ENCODE measurements at places on chromosomes 7 and 10.

GRCh38 chr7:95649546-95649945 lies 53.2 kb upstream of the PDK4 start:
- no peak for DNase-seq

- no peak for DNase-seq
These were observed 16.7 kb upstream of the AZGP1 start for GRCh38 chr7:99992330-99993038.

DNA sequence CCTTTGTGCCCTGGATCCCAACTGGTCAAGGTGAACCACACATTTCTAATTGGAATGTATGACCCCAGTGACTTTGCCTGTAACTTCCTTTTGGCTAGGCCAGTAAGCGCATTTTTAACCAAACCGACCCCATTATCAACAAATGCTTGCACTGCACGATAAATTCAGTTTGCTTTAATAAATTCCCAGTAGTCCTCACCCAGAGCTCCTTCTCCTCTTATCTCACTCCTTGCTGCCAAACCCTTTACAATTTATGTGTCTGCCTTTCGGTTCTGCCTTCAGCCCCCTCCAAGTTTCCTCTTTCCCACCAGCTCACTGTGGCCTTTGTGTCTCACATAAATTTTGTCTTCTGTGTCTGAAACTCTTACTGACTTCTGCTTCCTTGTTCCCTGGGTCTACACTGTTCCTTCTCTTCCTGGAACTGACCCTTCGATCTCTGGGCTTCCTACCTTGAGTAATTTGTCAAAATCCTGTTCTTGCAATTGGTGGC lies 59.0 kb downstream of the TBXAS1 start:
- no peak for DNase-seq

- DNase-seq: no peak
These were observed 7.4 kb downstream of the PRLHR start for GRCh38 chr10:118587881-118588651.

GRCh38 chr10:60288256-60288655 lies 101.4 kb downstream of the ANK3 start:
- no peak for DNase-seq

DNA sequence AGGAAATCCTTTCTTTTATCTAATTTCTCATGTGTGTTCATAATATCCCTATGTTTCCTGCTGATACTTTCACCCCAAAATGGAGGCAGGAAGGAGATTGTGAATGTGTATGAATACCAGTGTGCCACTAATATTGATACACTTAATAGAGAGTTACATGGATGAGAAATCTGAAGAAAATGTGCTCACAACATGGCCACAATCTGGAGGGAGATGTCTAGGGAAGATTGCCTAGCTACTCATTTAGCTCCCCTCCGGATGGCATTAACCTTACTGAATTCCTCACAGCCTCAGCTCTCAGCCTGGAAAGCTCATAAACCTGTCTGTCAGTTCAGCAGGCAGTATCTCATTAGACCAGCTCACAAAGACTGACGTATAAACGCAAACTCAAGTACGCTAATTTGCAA lies 23.4 kb upstream of the DMTF1 start:
- DNase-seq: no peak

- DNase-seq: no peak
These were observed 448.5 kb upstream of the MKI67 start for GRCh38 chr10:128574581-128575210.

DNA sequence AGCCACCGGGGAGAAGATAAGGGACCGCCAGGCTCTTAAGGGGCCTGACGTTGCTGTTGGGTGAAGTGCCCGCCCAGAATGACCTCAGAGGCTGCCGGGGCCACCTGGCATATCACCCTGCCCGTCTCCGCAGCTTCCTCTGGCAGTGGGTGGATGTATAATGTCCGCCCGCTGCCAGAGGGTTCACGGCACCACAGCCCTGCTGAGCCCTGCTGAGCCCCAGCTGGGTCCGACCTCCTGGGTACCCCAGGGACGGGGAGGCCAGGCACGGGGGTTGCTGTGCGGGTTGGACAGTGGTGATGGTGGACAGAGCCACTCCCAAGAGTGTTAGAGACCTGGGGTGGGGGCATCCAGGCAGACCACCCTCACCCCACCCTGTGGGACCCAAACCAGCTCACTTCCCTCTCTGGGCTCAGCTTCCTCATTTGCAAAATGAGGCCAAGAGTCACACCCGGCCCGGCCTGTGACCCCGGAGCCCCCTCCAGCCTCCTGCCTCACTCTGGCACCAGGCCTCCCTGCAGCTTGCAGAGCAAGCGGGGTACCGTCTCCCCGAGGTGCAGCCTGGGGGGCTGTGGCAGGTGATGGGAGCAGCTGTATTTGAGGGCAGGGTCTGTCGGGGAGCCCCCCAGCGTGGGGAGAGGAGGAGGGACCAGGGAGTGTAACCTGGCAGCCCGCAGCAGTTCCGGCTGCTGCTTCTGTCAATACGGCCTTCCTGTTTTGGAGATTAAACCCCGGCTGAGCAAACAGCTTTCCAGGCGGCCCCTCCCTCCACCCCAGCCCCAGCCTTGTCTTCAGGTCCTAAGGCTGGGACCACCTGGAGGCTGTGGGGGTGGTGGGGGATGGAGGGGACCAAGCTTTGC lies 8.4 kb upstream of the LFNG start:
- DNase-seq: no peak

- no peak for DNase-seq
These were observed 175.3 kb downstream of the MBL2 start for GRCh38 chr10:52597189-52597863.

- no peak for DNase-seq
These were observed 41.6 kb upstream of the KCNMA1 start for GRCh38 chr10:77679217-77679616.

Data from HFF-Myc (cell line).